ENCODE measurements at places on chromosomes 5 and 9.

GRCh38 chr5:86332851-86333250 is 284.9 kb upstream of the COX7C start:
- no peak for DNase-seq

GRCh38 chr5:112228667-112229066 is 190.4 kb downstream of the EPB41L4A start:
- no peak for DNase-seq

- no peak for DNase-seq
Observed at GRCh38 chr5:80189201-80189600, 66.6 kb downstream of the SERINC5 start.

DNA sequence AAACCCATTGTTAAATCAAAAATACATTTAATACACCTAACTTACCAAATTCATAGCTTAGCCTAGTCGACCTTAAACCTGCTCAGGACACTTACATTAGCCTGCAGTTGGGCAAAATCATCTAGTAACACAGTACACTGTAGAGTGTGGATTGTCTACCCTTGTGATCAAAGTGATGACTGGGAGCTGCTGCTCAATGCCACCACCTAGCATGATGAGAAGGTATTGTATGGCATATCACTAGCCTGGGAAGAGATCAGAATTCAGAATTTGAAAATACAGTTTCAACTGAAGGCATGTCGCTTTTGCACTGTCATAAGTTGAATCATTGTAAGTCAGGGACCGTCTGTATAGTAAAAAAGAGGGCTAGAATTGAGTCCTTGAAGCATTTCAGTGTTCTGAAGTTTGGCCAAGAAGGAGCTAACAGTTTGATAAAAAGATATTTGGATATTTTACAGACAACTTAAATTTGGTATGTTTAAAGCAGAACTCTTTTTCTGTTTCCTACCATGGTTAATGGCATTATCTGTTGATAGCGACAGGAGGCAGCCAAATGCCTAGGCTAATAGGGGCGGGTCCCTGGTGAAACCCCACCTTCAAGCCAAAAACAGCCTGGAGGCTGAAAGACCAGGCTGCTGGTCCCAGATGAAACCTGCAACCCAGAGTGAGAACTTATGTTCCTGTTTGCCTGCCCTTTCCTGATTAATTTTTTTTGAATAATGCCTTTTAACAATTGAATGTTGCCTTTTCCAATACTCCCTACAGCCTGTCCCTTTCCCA is 23.0 kb downstream of the SMIM15 start:
- no peak for DNase-seq

DNA sequence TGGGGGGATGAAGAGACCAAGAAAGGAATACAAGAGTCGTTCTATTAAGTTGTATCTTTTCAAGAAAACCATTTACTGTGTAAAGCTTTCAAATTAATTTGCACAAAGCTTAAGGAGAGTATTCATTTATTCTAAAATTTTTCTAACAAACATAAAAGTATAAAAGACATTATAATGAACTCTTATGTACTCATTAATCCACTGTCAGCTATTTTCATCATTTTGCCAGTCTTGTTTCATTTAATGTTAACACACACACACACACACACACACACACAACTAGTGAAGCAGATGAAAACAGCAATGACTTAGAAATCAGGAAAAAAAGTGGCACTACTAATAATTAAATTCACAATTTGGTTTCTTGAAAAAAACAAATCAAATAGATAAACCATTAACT is 176.7 kb downstream of the TLE1 start:
- DNase-seq = no peak

DNA sequence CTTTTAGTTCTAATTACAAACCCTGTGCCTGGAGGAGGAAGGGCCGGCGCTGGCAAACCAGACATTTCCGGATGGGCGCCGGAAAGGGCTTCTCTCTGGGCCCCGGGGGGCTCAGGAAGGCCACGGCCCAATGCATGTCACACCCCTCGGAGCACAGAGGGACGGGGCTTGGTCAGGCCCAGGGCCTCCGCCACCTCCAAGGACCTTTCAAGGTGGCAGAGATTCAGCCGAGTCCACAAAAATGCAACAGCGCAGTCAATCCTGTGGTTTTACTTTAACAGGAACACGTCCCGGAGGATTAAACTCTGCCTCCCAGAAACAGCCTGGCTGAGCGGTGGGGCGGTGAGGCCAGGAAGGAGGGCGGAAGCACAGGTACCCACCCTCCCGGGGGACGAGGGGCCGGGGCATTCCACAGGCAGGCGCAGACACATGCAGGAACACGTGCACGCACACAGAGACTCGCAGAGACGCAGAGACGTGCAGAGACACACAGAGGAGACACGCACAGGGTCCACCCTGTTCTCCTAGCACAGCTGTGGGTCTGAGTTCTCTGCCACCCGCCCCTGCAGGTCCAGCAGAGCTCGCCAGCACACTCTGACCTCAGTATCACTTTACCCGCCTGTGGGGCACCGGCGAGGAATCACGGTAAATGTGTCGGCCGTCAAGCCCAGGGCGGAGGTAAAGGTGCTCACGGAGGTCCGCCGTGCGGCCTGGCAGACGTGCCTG is 23.0 kb downstream of the SLC9A3 start:
- no peak for DNase-seq

DNA sequence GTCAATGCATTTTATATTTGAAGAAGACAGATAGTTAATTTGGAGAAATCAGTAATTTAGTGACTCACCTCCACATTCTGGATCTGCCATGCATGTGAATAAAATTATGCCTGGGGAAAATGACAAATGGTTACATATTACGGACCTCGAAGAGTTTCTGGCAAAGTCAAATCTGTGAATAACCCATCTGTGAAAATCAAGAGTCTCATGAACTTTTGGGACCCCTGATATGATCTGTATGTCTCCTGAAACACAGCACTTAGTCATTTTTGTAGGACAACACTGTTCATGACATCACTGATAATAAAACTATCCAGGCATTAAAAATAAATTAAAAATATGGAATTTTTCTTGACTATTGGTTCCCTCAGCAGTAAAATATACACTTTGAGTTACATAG is 584.5 kb downstream of the TLE4 start:
- DNase-seq = no peak

- no peak for DNase-seq
Observed at GRCh38 chr9:128065907-128066712, 1.0 kb downstream of the NAIF1 start.

GRCh38 chr9:34413231-34413852 is 36.6 kb upstream of the MYORG start:
- DNase-seq = no peak

DNA sequence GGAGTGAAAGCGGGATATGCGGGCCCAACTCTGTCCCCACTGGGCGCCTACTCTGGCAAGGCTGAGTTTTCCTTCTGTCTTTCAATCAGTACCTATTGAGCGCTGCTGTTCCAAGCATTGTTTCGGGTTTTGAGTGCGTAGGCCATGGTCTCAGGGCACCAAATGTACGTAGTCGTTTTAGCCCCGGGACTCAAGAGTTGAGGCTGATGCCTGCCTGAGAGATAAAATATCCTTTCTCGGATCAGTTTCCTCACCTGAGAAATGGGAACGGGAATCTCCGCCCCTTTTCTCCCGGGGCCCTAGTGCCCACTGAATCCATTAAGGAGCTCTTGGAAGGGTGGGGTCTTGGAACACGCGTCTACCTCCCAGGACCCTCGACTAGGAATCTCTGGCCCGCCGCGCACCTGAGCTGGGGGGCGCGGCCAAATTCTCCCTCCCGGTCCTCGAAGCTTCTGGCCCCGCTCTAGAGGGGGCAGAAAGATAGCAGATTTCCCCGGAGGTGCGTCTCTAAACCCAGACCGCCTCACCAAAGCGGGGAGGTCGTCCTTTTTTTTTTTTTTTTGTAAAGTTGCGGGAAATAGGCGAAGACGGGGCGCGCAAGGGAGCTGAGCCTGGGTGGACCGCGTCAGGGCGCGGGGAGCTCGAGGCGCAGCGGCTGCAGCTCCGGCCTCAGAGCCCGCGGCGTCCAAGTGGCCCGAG is 494 bp upstream of the CXXC5 start:
- DNase-seq = no peak

DNA sequence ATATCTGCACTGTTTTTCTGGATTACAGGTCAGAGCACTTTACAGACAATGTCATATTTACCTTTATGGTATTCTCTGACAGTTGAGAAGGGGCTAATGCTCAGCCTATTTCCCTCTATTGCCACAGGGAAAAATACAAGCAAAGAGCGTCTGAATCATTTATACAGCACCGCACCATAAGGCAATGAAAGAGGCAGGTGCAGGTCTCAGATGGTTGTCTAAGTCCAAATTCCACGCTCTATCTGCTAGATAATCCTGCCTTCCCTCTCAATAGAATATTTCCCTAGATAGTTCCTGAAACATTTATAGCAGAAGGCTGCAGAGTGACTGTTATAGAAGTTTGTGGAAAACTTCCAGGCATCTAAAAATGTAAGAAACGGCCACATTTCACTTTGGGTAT is 446.1 kb upstream of the CDH6 start:
- no peak for DNase-seq

- DNase-seq = no peak
Observed at GRCh38 chr9:89311346-89312221, 589 bp downstream of the CKS2 start.

GRCh38 chr5:131994533-131995226 is 16.8 kb downstream of the ACSL6 start:
- no peak for DNase-seq

- DNase-seq = no peak
Observed at GRCh38 chr5:59449905-59450644, 443.5 kb downstream of the PDE4D start.

DNA sequence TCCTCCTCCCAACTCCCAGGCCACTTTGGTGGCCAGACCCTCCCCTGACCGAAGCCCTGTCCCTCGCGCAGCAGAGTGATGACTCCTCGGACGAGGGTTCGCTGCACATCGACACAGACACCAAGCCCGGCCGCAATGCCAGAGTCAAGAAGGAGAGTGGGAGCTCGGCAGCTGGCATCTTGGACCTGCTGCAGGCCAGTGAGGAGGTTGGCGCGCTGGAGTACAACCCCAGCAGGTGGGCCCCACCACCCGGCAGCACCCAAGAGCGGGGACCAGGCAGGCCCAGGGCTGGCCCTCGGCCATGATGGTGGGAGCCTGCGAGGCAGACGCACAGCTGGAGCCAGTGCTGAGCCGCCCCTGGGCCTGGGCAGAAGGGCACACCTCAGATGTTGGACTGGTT is 90.6 kb downstream of the PHF2 start:
- no peak for DNase-seq

- no peak for DNase-seq
Observed at GRCh38 chr5:1476967-1477310, 31.7 kb upstream of the SLC6A3 start.

GRCh38 chr9:110029956-110030480 is 177.9 kb downstream of the C9orf152 start:
- no peak for DNase-seq

DNA sequence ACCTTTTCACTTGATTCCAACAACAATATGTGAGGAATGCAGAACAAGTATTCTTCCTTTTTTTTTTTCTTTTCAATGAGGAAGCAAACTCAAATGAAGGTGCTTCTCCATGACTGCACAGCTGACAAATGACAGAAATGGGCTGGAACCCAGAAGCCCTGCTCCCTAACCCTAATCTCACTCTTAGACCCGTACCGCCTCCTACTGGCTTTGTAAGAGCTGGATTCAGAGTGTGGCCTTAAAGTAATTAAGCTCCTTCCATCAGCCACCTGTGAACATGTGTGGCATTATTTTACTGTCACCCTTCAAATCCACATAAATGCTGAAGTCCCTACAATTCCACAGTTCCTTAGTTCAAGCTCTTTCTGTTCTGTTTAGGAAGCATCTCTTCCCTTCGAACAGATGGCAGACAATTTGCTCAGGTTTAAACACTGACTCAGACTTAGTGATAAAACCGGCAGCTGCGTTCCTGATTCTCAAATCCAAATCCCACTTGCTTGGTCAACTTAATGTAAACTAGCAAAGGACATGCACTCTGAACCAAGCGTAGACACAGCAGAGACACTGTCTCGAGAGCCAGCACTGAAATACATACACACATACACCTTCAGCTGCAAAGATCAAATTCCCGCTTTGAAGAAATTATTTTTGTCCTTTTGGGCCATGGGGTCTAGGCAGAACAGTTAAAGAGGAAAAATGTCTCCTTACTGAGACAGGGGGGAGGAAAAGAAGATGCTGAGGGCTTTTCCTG is 316.7 kb upstream of the TLE4 start:
- no peak for DNase-seq

- DNase-seq = no peak
Observed at GRCh38 chr9:91954841-91955471, 4.9 kb upstream of the ROR2 start.

DNA sequence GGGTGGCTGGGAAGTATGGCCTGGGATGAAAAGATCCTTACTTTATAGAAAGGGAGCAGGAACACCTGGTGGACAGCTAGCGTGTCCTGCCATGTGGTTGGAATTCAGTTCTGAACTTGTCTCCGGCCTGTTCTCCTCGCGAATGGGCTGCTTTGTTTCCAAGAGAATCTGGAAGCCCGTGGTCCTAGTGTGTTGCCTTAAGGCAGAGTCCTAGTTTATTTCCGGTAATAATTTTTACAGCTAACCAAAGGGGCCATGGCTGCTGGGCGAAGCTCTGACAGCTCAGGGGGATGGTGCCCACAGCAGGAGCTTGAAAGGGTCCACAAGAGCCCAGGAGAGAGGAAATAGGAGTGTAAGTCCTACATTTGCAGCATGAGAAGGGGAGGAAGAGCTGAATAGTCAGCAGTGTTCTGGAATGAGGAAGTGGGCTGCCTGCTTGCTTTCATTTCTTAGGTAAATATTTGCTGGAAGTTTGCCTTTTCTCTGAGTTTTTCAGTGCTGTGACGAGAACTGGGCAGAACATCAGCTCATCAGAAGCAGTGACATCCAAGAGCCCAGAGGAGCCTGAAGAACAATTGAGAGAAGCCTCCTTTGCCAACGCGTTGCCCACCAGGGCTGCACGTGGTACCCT is 13.1 kb upstream of the IGFBPL1 start:
- no peak for DNase-seq

DNA sequence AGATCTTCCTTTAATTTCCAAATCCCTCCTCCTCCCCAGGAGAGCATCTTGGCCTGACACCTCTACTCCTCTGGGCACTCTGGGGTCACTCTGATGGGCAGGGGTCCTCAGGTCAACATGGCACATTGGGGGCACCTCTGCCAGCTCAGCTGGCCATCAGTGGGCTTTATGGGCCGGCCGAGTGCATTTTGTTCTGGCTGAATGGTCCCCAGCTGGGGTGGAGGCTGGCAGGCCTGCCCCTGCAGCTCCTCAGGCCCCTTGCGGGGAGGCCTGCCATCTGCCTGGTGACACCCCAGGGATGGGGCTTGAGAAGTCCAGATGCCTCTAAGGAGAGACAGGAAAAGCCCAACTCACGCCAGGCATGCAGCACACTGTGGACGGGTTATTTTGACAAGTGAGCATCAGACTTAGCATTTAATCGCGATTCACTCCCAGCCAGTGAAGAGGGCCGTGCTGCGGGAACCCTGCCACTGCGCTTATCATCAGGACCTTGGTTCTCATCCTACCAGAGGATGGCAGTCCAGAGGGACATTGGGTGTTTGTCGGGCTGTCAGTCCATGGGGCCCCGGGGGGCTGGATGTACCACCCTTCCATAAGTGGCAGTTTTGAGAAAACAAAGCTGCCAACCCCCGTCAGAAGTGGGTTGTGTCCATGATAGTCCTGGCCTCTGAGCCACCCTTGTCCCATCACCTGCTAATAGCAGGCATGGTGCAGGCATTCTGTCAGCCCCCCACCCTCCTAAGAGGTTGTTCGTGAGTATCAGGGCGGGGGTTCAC is 21.7 kb downstream of the PHF2 start:
- no peak for DNase-seq
